Stimulated activated CD8-positive, alpha-beta memory T cell treated with anti-CD3 and anti-CD28 coated beads, Interleukin-2, amount 100 ng/mL, for 48 hours (primary cell): ENCODE measurements at places on chromosomes 12 and 14.
A peak's percentile ranks its signal among the peaks of the same experiment; 100 is the strongest.

- no peak for DNase-seq
Measured at GRCh38 chr14:102187568-102188001, 47.9 kb downstream of the WDR20 start.

- DNase-seq: no peak
Measured at GRCh38 chr14:64938972-64939816, 3.4 kb downstream of the GPX2 start.

DNA sequence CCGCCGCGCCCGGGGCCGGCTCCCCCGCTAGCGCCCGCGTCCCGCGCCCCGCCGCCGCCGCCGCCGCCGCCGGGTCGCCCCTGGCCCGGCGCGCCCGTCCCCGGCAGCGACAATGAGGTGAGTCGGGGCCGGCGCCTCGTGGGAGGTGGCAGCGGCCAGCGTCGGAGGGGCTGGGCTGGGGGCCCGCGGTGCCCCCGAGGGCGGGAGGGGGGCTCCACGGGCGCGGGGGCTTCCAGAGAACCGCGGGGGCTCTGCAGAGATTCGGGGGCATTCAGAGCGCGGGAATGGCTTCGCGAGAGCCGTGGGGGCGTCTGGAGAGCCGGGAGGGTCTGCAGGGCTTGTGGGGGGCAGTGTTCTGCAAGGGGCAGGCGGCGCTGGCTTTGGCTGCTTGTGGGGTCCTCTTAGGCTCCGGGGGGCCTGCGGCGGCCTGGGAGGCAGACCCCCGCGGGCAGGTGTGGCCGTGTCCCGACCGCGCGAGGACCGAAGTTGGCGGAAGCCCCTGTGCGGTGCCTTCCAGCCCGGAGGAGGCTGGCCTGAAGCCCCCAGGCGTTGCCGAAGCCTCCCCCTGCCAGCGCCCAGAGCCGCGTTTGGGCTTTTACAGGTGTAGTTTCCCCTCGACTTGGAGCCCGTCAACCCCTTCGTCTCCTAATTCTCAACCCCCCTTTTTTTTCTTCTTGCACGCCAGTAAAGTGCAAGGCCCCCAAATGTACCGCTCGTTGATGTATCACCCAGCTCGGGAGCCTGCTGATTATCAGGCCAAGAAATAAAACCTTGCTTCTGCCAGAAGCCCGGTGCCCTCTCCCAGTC is 93.1 kb upstream of the EVL start:
- peak; percentile 9 for DNase-seq

DNA sequence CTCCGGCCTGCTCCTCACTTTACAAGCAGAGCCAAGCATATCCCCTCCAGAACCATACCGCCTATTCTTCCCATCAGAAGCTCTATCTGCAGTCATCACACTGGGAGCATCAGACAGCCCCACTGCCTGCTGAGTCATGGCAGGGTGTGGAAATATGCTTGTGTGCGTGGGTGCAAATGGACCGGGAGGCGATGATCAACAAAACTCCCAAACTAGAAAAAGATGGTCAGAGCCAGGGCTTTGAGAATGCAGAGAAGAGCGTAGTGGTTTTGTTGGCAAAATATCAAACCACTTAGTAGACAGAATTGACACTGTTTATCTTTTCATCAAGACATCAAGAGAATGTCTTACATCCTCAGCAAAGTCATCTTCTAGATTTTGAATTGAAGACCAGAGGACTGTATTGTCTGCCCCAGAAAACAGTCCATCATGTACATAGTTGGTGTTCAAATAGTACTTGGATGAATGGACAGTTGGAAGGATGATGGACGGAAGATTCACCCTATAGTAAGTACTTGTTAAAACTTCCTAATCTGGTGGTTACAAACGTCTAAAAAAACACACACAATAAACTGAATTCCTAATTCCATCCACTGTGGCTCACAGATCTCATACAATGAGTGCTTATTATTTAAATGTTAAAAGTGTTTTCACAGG is 54.9 kb downstream of the VWF start:
- no peak for DNase-seq

GRCh38 chr12:56221232-56221756 is 428 bp downstream of the RNF41 start:
- DNase-seq: no peak

DNA sequence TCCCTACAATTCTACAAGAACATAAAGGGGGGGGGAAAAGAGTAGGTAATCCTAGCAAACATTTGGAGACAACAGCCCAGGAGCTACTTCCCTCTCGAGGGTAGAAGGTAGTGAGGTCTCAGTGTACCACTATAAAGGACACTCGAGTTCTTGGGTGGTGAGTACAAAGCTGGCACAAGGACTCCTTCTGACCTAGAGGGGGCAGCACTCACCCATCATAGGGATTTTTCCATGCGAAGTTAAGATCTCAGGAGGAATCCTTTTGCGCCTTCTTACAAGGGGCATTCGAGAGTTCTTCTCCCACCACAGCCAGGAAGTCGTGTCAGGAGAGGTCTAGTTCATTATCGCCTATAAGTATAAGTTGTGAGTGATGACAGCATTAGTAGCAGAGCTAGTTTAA is 200.2 kb upstream of the RBM19 start:
- DNase-seq: no peak

DNA sequence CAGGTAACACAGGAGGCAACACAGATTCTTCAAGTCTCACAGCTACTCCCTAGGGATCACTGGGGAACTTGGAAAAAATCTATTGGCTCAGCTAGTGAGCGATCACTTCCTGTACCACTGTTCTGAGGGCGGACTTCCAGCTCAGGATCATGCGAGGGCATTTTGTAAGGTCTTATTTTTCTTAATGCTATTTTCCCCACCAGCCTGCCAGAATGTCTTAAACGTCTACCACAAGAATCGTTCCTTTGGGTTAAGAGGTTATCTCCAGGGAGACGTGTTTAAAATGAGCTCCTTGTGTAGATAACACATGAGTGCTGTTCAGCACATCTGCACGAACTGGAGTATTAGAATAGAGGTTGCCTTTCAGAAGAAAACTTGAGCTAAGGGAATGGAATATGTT is 162.6 kb downstream of the ETNK1 start:
- DNase-seq: no peak

GRCh38 chr14:69695322-69696203 is 71.4 kb upstream of the SRSF5 start:
- DNase-seq: no peak
